ENCODE measurements at places on chromosomes 2 and 18. TPM values are rescaled to one million over a fixed set of nuclear protein-coding genes. Genes with fewer than 3 reads are reported as not detected.

Gene RIT2
- not detected for total RNA-seq

Gene TRIM43
- not detected for total RNA-seq

Gene FAM228A
- 0.09 TPM for total RNA-seq

Gene SPC25
- 1.1 TPM for total RNA-seq

Gene GREB1L
- not detected for total RNA-seq

Gene PROM2
- total RNA-seq: 1.1 TPM

Gene CCDC88A
- 32.9 TPM for total RNA-seq

Gene MYO3B
- 0.16 TPM for total RNA-seq

Gene SMAD2
- total RNA-seq: 50.8 TPM

Gene MAP3K19
- not detected for total RNA-seq

Gene SERPINB12
- not detected for total RNA-seq

Gene ANTXR1
- 31.8 TPM for total RNA-seq

Gene MCM6
- total RNA-seq: 9.8 TPM

Gene HAAO
- 12.2 TPM for total RNA-seq

Gene ZNF532
- total RNA-seq: 29.3 TPM

Gene AKAIN1
- not detected for total RNA-seq

Gene KLHL14
- total RNA-seq: not detected

Gene DIPK1C
- not detected for total RNA-seq

Gene OBSL1
- 54.0 TPM for total RNA-seq

Gene GPR45
- not detected for total RNA-seq

Gene SERPINB7
- not detected for total RNA-seq

Gene ZSCAN30
- total RNA-seq: 12.2 TPM

Gene ABCB11
- total RNA-seq: under 0.01 TPM

Gene INO80B
- 14.2 TPM for total RNA-seq

Gene BOLL
- total RNA-seq: not detected

Gene SLC38A11
- total RNA-seq: 0.09 TPM

Gene MARCHF4
- under 0.01 TPM for total RNA-seq

Gene PREB
- total RNA-seq: 40.7 TPM

Gene SDC1
- 8.0 TPM for total RNA-seq

Gene NR4A2
- total RNA-seq: 0.32 TPM

Gene THOC1
- total RNA-seq: 33.7 TPM

Gene FHOD3
- 4.3 TPM for total RNA-seq

Gene FBLN7
- 0.47 TPM for total RNA-seq

Gene SCG2
- 0.09 TPM for total RNA-seq

Gene CD8B
- total RNA-seq: not detected

Gene PKDCC
- 53.1 TPM for total RNA-seq

Gene SCN2A
- total RNA-seq: 10.9 TPM

Gene LDLRAD4
- 0.16 TPM for total RNA-seq

Gene ANKRD36C
- 24.7 TPM for total RNA-seq

Gene NGEF
- 11.2 TPM for total RNA-seq

Data from bronchial smooth muscle cell (primary cell).